ENCODE measurements at places on chromosomes 6 and 20. TPM values are rescaled to one million over a fixed set of nuclear protein-coding genes. Genes with fewer than 3 reads are reported as not detected.

DNA sequence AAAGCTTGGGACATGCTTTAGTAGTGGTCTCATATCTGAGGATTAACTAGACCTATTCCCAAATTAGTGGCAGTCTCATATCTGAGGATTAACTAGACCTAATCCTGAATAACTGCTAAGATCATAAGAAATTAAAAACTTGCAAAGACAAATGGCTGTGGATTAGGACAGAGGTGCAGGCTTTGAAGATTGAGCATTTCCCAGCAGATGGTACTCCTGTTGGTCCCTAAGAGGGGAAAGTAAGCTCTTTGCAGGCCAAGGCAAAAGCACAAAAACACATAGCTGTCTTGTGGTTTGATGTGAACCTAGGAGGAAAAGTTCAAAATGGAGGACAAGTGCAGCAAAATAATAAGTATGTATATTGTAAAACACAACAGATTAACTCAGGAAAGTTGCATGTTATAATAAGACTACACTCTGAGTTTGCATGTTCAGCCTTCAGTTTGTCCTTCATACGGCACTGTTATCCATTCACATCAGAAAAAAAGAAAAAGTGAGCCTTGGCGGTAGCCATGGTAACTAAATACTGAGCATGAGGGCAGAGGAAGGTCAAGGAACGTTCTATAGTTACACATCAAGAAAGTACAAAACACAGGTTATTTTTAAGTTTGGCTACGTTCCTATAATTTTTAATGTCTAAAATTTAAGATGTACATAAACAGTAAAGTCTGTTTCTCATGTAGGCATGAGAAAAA, 62.8 kb downstream of the FILIP1 start:
- no peak for DNase-seq

DNA sequence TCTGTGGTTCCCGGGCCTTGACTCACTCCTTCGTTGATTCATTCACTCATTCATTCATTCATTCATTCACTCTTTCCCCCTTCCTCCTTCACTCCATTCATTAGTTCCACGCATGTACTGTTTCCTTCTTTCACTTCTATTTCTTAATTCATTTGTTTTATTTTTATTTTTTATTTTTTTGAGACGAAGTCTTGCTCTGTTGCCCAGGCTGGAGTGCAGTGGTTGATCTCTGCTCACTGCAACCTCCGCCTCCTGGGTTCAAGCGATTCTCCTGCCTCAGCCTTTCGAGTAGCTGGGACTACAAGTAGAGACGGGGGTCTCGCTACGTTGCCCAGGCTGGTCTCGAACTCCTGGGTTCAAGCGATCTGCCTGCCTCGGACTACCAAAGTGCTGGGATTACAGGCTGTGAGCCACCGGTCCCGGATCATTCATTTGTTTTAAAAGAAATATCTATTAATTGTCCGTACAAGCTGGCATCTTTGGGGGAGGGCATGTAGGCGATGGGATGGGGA, 427 bp upstream of the NFKBIE start:
- DNase-seq, result no peak

C6orf58 gene
- 0.26 TPM for total RNA-seq

- no peak for DNase-seq
These were observed 18.6 kb upstream of the CST3 start for GRCh38 chr20:23656372-23656771.

DNA sequence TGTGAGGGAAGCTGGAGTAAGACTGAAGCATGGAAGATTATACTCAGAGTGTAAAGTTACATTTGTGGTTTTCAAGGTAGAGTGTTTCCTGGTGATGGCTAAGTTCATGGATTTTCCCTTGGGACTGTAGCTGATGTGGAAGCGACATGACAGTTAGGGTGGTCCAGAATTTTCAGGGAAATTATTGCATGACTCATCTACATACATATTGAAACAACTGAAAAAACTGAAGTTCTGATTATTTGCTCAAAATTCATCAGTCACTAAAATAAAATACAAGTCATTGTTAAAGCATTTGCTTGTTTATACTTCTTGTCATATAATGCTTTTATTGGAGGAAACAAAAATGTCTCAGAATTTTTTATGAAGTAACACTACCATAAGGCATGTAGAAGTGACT, 700.0 kb downstream of the RFPL4B start:
- no peak for DNase-seq

Data from dermis microvascular lymphatic vessel endothelial cell (primary cell).